ENCODE measurements at places on chromosomes 4 and X.

DNA sequence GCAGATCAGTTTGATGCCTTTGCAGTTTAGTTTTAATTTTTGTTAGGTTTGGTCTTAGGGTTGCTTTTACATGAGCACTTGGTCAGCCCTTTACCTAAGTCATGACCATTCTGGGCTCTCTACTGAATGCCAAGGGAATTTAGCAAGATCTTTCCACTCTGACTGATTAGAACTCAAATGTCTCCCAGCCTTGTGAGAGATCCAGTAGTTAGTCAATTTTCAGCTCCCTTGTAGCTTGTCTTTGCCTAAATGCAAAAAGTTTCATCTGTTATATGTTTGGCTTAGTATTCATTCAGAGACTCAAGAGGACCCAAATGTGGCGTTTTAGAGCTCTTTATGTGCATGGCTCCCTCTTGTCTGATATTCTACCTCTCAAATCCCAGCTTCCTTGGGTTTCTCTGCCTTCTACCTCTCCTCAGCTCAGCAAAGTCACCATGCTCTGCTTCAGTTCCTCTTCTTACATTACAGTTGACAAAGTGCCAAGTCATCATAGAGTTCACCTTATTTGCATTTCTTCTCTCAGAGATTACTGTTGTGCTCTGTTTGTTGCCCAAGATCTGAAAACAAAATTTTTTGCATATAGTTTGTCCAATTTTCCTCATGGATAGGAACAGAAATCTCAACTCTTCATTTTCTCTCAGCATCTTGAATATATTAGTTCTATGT lies 17.5 kb upstream of the JAKMIP1 start:
- no peak for DNase-seq

DNA sequence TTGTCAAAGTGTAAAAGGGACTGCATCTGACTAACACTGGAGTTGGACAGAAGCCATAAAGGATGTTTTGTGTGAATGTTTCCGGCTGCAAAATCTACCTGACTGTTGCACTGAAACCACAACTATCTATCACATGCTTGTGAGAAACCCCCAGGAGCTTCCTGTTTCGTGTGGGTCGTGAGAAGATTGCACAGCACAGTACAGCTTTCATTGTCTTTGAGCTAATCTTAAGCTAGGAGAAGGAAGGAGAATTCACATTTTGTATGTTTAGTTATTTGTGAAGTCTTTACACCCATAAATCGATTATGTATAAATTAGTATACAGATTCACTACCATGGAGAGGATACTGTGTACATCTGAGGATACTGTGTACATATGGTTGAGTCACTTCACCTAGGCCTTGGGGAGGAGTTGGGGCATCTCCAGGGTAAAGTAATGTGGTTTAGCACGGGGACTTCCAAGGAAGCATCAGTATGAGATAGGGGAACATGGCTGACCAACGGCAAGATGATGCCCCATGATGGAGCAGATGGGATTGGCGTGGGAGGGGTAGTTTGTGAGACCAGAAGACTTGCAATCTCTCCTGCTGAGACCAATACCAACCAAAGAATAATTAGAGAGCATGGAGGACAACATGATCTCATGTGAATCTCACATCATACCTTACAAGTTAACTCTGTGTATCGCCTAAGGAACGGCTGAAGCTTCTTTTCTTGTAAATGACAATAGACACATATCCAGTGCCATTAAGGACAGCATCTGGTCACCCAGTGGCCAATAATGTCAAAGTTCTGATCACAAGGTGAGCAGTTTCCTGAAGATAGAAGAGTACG lies 43.1 kb upstream of the FAM9C start:
- DNase-seq: peak; percentile 34

- no peak for DNase-seq
These were observed 11.4 kb downstream of the ADGRA3 start for GRCh38 chr4:22504447-22504846.

GRCh38 chr4:134057356-134057755 lies 144.2 kb downstream of the PABPC4L start:
- no peak for DNase-seq

GRCh38 chr4:123889507-123889906 lies 492.9 kb downstream of the SPRY1 start:
- no peak for DNase-seq

DNA sequence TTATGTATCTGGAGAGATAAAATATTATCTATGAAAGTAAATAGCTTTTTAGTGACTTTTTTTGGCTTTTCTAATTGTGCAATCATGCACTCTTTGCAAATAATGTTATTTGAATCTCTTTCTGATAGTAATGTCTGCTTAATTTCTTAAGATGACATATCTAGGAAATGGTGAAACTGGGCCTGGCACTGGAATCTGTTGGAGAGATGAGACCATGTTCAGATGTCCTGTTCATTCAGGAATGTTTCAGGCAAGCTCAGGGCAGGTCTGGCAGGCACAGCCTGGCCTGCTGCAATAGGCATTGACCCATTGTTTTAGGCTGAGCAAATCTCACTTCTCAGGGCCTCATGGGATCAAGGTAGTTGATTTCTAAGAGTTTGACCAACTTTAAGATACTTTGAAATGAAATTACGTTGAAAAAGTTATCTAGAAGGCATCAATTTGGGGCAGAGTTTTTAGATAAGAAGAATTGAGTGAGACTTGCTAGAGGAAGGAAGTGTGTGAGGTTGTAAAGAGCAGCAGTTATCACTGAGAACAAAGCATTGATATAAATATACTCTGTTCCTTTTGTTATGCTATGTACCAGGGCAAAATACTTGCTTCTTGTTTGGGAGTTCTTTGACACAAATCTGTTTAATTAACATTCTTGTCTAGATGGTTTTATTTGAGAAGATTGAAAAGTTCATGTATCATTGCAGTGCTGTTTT lies 133.0 kb upstream of the LEF1 start:
- DNase-seq: no peak
